ENCODE measurements at places on chromosomes 11 and 22.
A peak's percentile ranks its signal among the peaks of the same experiment; 100 is the strongest.

DNA sequence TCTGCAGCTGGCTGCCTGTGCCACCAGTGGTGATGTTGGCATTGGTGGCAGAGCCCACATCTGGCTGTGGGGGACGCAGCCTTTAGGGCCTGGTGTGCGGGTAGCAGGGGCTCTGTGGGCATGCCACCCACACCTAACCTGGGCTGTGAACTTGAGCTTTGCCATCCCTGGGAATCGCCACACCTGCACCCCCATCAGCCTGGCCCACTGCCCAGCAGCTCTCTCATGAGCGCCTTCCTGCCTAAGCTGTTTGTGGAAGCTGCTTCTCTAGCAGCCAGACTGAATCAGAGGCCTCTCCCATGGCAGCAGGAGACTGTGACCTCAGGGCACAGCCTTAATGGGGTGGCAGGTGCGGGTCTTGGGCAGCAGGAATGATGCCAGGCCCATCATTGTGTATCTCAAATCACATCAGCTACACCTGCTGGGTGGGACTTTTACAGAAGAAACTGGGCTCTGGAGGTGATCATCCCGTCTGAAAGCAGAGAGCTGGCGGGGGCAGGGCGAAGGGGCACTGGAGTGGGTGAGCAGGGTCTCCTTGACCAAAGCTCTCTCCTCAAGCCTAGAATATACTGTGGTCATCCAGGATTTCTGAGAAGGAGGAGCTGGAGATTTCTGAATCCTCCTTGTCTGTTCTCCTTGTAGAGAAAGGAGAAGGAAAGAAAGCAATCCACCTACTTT lies 17.8 kb upstream of the CARS1 start:
- DNase-seq = no peak

GRCh38 chr22:41445129-41446056 lies 1.2 kb downstream of the TOB2 start:
- no peak for DNase-seq

- DNase-seq = no peak
Observed at GRCh38 chr11:108871152-108871551, 206.3 kb downstream of the DDX10 start.

DNA sequence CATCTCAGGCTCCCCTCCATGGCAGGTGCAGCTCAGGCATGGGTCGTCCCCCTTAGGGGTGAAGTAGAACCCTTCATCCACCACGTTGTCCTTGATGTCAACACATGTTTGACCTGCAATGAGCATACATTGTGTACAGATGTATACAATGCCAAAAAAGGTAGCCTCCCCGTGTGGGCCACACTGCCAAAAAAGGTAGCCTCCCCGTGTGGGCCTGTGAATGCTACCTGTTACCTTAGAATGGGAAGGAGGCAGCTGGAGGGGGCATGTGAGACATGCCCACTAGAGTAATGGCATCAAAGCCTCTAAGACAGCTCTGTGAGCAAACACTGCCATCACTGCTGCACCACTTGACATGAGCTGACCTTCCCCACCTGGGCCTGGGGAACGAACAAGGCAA lies 73.7 kb downstream of the DGCR2 start:
- DNase-seq = no peak

GRCh38 chr11:64372802-64373597 lies 14.0 kb downstream of the RPS6KA4 start:
- no peak for DNase-seq

- DNase-seq = no peak
Observed at GRCh38 chr11:1218788-1219445, 3.9 kb upstream of the MUC5B start.

GRCh38 chr11:45771193-45771565 lies 33.8 kb upstream of the SLC35C1 start:
- DNase-seq = no peak

GRCh38 chr11:116693593-116694348 lies 79.0 kb downstream of the BUD13 start:
- DNase-seq = no peak

GRCh38 chr11:1232021-1232882 lies 9.4 kb downstream of the MUC5B start:
- no peak for DNase-seq

GRCh38 chr11:68044145-68044813 lies 5.5 kb downstream of the TCIRG1 start:
- no peak for DNase-seq

- DNase-seq = no peak
Observed at GRCh38 chr11:118060869-118061268, 16.0 kb upstream of the TMPRSS4 start.

DNA sequence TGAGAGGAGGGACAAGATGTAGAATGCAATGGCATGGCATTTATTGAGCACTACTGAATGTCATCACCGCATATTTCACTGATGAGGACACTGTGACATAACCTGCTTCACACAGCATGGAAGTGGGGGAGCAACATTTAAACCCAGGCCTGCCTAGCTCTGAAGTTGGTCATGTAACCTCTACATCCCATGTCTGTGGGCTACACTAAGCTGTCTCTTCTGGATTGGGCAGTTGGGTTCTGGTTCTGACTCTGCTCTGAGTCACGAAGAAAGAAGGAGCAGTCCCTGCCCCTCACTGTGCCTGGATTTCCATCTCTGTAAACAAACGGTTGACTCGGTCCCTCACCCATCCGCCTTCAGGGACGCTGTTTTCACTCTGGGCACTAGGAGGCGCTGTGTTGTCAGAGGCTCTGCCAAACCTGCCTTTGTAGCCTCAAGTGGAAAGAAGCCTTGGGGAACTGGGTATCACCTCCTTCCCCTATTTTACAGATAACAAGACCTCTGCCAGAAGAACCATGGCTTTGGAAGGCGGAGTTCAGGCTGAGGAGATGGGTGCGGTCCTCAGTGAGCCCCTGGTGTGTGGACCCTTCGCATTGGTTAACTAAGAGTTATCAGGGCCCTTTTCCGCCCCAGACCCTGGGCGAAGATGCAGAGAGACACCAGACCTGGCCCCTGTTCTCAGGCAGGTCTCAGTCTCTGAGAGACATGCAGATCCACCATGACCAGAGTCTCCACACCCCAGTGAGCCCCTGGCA lies 12.7 kb upstream of the ARHGEF17 start:
- peak; percentile 16 for DNase-seq

DNA sequence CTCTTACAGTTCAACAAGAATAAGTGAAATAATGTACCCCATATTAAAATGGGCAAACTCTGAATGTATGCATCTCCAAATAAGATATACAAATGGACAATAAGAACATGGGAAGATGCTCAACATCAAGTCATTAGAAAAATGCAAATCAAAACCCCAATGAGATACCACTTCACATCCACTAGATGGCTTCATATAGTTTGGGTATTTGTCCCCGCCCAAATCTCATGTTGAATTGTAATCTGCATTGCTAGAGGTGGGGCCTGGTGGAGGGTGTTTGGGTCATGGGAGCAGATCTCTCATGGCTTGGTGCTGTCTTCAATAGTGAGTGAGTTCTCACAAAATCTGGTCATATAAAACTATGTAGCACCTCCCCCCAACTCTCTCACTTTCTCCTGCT lies 5.7 kb downstream of the MPZL2 start:
- DNase-seq = no peak

GRCh38 chr11:128336203-128336602 lies 251.2 kb downstream of the ETS1 start:
- DNase-seq = no peak

GRCh38 chr11:60318726-60319125 lies 8.3 kb upstream of the MS4A6E start:
- no peak for DNase-seq

DNA sequence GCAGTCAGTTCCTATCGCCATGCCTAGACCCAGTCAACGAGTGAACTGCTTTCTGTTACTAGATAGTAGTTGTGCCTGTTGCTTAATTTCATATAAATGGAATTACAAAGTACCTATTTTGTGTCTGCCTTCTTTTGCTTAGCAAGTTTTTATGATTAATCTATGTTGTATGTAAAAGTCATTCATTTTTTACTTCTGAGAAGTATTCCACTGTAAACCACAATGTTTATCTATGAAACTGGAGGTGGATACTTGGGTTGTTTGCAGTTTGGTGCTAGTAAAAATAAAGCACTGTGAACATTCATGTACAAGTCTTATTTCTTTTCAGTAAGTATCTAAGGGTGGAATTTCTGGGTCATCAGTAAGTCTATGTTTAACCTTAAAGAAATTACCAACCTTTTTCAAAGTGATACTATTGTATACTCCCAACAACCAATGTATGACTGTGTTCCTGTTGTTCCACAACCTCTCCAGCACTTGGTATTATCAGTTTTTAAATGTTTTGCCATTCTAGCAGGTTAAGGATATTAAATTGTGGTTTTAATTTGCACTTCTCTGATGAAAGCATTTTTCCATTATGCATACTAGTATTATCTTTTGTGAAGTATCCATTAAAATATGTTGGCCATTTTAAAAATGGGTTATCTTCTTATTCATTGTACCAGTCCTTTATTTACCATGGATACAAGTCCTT lies 68.2 kb downstream of the DNAJC24 start:
- no peak for DNase-seq

- DNase-seq = no peak
Observed at GRCh38 chr11:102729849-102730815, 5.4 kb upstream of the MMP8 start.

GRCh38 chr11:123391646-123392348 lies 38.3 kb upstream of the GRAMD1B start:
- no peak for DNase-seq

DNA sequence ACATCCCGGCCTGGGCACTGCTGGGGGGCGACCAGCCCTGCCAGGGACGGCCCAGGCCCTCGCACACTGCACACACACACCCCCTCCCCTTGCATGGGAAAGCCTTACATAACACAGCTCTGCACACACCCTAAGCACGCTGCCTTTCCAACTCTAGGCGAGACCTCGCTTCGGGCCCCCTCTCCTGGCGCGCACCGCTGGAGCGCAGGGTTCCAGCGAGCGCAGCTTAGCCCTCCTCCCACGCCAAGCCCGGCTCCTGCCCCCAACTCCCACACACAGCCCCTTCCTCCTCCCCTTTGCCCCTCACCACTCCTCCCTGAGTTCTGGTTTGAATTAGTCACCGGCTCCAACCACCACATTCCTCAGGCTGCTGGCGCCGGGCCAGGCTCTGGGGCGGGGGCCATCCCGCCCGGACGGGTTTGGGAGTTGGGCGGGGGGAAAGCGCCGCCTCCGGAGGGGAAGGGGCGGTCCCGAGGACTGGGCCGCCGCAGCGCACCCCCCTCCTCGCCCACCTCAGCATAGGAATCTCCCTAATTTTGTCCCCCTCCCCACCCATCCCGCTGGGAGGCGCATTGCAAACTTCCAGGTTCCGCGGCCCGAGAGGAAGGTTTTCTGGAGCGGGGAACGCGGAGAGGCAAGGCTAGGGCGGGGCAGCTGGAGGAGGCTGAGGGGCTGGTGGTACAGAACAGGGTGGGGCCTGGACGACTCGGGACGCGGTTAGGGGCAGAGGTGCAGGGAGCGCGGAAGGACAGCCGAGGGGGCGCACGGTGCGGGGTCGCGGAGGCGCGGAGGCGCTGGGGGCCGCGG lies 966 bp downstream of the AHNAK start:
- DNase-seq = peak; percentile 12

DNA sequence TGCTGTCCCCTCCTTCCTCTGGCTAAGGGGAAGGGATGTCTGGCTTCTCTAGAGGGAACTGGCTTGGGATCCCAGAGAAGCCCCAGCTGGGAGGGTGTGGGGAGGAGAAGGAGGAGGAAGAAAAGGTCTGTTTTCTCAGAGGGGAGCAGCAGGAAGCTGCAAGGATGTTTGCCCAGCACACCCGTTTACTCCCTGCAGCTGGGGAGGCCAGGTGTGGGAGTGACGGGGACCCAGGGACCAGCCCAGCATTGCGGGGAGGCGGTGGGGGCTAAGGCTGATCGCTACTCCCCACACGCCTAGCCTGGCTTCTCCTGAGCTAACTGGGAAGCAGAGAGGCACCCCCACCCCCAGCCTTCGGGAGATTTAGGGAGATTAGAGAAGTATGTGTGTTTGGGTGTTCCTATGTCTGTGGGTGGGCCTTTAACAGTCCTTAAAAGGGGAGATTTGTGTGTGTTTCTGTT lies 3.9 kb downstream of the CREB3L1 start:
- DNase-seq = no peak

GRCh38 chr11:122933416-122933815 lies 48.2 kb downstream of the BSX start:
- DNase-seq = peak; percentile 50
